ENCODE measurements at places on chromosomes 12 and 14.

DNA sequence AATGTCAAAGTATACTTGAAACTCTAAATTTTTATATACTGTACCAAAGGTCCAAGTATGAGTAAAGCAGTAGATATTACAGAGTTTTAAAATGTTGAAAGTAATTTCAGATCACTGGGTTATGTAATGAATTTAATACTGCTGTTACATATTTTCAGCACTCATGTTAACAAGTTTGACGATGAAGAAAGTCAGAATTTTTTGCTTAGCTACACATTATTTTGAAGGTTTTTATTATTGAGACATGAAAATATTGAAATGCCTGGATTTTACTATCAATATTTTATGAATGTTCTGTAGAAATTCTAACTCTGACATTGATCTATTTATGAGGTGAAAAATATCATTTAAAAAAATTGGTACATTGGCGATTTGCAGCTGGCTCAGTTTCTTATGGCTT is 1030.3 kb downstream of the FSCB start:
- DNase-seq: no peak

DNA sequence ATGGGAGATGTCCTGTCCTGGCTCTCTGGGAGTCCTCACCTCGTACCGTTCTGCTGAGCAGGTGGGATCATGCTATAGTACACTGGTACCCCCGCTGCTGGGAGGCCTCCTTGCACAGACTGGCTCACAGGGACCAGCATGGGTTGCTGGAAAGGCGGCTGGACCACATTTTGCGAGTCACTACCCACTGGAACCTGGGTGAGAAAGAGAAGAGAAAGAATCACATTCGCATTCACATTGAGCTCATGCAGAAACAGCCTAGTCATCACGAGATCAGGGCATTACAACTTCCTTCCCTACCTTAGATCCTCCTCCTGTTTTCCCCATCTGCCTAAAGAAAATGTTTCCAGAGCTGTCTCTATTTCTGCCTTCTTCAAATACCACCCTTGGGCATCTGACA is 17.3 kb upstream of the STAC3 start:
- DNase-seq: no peak

- no peak for DNase-seq
These were observed 103.8 kb upstream of the ETV6 start for GRCh38 chr12:11545484-11546330.

- no peak for DNase-seq
These were observed 6.0 kb upstream of the KRT4 start for GRCh38 chr12:52819731-52820510.

- no peak for DNase-seq
These were observed 78.7 kb downstream of the PLXNC1 start for GRCh38 chr12:94227066-94227465.

Data from activated CD8-positive, alpha-beta memory T cell treated with anti-CD3 and anti-CD28 coated beads, Interleukin-2, amount 50 U/mL, for 4 hours (primary cell).